Activated CD8-positive, alpha-beta T cell treated with anti-CD3 and anti-CD28 coated beads for 36 hours (primary cell): ENCODE measurements at places on chromosomes 12 and 14. TPM values are rescaled to one million over a fixed set of nuclear protein-coding genes. Genes with fewer than 3 reads are reported as not detected.

DNA sequence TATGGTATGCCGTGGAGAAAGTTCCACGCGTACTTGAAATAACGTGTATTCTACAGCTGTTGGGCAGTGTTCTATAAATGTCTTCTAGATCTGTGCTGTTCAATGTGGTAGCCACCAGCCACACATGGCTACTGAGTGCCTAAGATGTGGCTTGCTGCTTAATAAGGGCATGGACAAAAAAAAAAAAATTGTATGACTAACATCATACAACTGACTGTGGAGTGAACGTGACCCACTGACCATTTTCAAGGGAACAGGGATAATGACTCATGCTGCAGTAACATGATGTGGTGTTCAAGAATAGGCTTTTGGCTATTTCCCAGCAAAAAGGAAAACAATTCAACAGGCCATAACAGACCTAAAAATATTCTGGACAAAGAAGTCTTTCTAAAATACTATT is 13.0 kb downstream of the ATG14 start:
- H3K27me3 ChIP-seq = no peaks in the 10 kb centered on the region
- H3K27ac ChIP-seq = no peak overlapping the region
- no peak overlapping the region for H3K4me3 ChIP-seq
- H3K36me3 ChIP-seq = peaks cover 9% of the 10 kb centered on the region
- DNase-seq = peak; percentile 10
- peaks cover 28% of the 10 kb centered on the region for H3K4me1 ChIP-seq

DNA sequence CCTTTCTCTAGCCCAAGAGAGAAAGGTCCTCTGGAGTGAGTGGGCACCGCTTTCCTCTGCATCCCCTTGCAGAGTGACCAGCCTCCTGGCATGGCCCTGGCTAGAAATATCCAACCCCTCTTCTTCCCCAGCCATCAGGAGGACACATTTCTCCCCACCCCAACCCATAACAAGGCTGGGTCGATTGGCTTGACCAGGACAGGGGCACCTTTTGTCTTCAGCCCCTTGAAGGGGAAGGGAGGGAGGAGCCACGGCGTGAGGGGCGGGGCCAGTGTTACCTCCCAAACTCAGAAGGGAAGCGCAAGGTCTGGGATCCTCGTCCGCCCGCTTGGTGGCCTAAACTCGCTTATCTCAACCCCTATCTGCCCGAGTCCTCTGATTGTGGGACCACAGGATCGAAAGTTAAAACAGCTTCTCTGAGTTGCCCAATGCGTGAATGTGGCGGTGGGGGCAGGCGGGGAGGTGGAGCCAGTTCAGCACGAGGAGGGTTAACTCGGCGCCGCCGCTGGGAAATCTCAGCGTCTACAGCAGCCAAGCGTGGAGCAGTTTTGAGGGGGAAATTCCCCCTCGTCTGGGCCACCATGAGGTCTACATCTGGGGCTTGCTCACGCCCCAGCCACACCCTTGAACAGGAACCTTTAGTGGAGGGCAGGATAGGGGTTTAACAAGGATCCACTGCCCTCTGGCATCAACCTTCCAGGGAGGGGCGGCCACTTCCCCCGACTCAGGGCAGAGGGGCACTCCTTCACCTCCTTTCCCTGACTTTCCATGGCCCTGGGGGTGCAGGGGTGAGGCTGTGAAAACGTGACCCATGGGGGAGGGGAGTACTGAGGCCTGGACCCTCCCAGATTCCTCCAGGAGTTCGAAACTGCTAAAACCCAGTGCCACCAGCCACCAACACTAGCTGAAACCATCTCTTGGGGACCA is 795 bp downstream of the STAT6 start:
- peaks cover 52% of the 10 kb centered on the region for H3K36me3 ChIP-seq
- peak overlapping the region; percentile 99 for H3K27ac ChIP-seq
- peaks cover 54% of the 10 kb centered on the region for H3K4me1 ChIP-seq
- H3K4me3 ChIP-seq = peak overlapping the region; percentile 98
- peak; percentile 90 for DNase-seq

DNA sequence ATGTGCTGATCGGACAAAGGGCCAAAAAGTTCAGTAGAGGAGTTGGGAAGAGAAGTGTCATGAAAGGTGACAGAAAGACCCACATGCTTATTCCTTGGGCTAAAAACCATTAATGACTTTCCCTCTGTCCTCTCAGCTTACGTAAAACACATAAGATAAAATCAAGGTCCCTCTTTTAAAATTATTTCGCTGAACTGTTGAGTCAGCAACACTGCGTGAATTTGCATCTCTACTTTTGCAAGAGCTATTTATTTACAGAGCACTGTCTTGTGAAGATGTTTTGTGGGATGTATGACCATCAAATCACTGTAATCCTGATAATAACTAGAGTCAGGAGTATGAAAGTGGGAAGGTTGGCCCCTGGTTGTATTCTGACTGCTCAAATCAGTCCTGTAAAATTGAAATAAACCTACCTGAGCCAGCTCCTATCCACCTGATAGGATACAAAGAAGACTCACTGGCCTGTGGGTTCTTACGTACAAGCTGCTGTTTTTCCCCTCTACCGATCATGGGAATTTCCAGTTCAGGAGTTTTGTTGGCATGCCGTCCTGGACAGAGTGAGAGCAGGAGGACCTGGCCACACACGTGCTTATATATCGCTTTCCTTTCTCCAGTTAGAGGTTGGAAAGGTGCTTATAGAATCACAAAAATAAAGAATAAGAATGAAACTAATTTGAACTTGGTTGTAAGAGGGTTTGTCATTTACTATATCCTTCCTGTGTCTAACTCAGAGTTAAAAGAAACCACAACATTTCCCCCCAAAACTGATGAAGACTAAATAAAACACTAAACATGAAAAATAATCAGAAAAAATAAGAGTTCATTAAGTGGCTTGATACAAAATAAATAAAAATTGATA is 42.9 kb downstream of the IFNG-AS1 start:
- H3K4me3 ChIP-seq = peak overlapping the region; percentile 57
- no peak for DNase-seq
- H3K4me1 ChIP-seq = peaks cover 46% of the 10 kb centered on the region
- H3K27ac ChIP-seq = peak overlapping the region; percentile 76
- no peaks in the 10 kb centered on the region for H3K27me3 ChIP-seq

DNA sequence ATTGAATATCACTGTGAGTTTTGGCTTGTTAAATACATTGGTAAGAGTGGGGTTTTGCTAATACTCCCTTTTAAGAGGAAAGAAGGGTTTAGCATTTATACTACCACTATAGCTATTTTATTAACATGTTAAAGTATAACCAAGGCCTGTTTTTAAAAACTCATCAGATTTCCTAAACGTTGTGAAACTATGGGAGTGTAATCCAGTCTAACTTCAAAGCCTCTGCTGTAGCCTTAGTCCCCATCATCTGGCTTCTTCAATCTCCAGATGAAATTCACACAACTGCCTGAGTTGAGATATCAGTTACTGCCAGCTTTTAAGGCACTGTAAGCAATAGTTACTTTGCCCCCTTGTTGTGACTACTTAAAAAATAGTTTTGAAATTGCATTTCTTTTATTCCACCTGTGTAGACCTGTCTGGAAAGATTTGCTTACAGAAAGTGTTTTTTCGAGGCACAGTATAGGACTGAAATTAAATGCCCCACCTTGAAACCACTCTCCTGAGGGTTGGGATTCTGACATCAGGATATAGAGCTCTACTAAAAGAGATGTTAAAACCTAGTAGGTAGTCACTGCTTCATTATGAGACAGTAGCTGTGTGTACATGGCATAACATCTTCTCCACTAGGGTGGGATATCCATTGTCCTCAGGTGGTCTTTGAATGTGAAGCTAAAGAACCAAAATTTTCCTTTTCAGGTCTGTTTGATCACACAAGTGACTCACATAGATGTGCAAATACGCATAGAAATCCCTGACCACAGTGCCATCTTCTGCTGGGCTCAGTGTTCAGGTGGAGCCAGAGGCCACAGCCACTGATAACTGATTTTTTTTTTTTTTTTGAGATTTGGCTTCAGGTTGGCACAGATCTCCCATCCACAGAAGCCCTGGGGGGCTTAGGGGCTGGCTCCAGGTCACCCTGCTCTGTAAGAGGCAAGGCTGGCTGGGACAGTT is 125.5 kb downstream of the DAAM1 start:
- no peak for DNase-seq
- H3K27me3 ChIP-seq = no peaks in the 10 kb centered on the region
- H3K27ac ChIP-seq = no peak overlapping the region
- H3K36me3 ChIP-seq = no peaks in the 10 kb centered on the region
- H3K4me3 ChIP-seq = no peak overlapping the region

DNA sequence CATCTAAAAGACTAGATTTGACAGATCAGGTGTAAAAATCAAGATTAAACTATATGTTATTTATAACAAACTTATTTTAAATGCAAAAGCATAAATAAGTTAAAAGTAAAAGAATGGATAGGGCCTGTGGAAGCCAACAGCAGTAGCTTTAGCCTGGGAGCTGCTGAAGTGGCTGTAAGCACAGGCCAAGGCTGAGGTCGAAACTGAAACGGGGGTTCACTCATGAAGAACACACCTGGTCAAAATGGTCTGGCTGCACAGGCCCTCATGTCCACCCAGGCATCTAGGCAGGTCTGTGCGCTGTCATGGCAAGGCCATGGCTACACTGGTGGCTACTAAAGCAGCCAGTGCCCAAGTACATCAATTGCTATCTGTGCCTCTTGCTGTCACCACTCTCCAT is 23.1 kb downstream of the CATSPERB start:
- H3K36me3 ChIP-seq = no peaks in the 10 kb centered on the region
- no peak for DNase-seq
- no peaks in the 10 kb centered on the region for H3K4me1 ChIP-seq

DNA sequence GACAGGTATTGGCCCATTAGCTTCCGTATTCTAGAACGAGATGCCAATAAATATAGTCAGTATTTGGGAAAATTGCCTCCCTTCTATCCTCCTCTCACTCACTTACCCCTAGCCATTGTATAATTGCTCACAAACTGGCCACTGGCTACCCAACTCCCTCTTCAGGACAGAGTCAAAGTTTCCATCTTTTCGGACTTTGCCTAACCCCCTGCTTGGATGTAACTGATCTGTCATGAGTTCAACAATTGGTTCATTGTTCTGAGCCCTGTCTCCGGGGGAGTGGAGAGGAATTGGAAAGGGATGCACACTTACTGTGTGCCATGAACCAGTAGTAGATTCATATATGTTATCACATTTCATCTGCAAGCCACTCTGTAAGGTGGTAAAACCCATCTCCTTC is 12.2 kb downstream of the MYRFL start:
- H3K4me1 ChIP-seq = no peaks in the 10 kb centered on the region
- peaks cover 18% of the 10 kb centered on the region for H3K27me3 ChIP-seq
- no peak for DNase-seq
- no peaks in the 10 kb centered on the region for H3K36me3 ChIP-seq
- no peak overlapping the region for H3K4me3 ChIP-seq

- no peak for DNase-seq
- no peak overlapping the region for H3K4me3 ChIP-seq
- no peaks in the 10 kb centered on the region for H3K36me3 ChIP-seq
- peaks cover 8% of the 10 kb centered on the region for H3K4me1 ChIP-seq
- no peak overlapping the region for H3K27ac ChIP-seq
Measured at GRCh38 chr14:88380405-88380804, 5.1 kb upstream of the SPATA7 start.

- no peak for DNase-seq
- peak overlapping the region; percentile 66 for H3K4me3 ChIP-seq
- no peaks in the 10 kb centered on the region for H3K27me3 ChIP-seq
- peak overlapping the region; percentile 99 for H3K27ac ChIP-seq
- H3K36me3 ChIP-seq = peaks cover 22% of the 10 kb centered on the region
- peaks cover 90% of the 10 kb centered on the region for H3K4me1 ChIP-seq
Measured at GRCh38 chr14:93960774-93961438, 15.5 kb downstream of the ASB2 start.

- no peak for DNase-seq
- H3K4me1 ChIP-seq = peaks cover 21% of the 10 kb centered on the region
- H3K36me3 ChIP-seq = peaks cover 25% of the 10 kb centered on the region
- peak overlapping the region; percentile 85 for H3K4me3 ChIP-seq
- H3K27ac ChIP-seq = peak overlapping the region; percentile 94
Measured at GRCh38 chr14:73136085-73136386, 271 bp upstream of the PSEN1 start.

PCED1B gene
- total RNA-seq = 119 TPM

BICDL1 gene
- total RNA-seq = 107 TPM

KRT78 gene
- not detected for total RNA-seq

LUM gene
- not detected for total RNA-seq

RPL10L gene
- total RNA-seq = not detected
